Eye (tissue), 1 donor: ENCODE measurements at places on chromosomes 16 and 17.

- no peak for DNase-seq
These were observed 782 bp downstream of the POLR2A start for GRCh38 chr17:7484919-7485377.

- no peak for DNase-seq
These were observed 2.5 kb upstream of the TMUB2 start for GRCh38 chr17:44184212-44184810.

DNA sequence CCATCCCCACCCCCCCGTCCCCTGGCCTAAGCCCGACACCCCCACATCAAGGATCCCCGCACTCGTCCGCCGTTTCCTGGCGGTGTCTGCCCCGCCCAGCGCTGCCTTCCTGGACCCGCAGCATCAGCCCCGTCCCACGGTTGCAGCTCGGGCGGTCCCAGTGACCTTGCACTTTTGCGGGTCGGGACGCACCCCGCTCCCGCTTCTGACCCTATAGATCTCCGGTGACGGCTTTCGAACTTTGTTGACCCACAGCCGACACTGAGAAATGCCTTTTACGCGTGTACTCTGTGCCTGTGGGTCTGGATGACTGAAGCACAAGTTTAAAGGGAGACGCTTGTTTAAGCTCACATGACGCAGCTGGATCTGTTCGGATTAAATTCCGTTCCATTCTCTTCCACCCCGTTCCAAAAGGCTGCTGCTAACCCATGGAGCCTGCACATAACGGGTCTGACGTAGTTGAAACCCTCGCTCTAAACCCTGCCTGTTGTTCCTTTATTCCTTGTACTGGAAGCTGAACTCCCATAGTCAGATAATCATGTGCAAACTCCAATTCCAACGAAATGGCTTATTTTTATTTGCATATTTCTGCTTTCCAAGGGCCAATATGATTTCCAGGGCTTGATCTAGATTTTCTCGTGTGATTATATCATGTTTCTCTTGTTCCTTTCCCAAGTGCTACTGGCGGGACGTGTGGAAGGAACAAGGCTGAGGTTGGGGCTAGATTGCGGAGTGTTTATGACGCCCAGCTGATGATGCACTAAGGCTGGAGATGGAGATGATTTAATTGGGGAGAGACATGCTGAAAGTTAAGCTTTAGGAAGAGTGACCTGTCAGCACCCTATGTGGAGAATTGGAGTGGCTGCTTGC lies 834 bp downstream of the FLYWCH1 start:
- peak; percentile 80 for DNase-seq

GRCh38 chr16:10514369-10515055 lies 65.9 kb downstream of the EMP2 start:
- DNase-seq, result peak; percentile 77

DNA sequence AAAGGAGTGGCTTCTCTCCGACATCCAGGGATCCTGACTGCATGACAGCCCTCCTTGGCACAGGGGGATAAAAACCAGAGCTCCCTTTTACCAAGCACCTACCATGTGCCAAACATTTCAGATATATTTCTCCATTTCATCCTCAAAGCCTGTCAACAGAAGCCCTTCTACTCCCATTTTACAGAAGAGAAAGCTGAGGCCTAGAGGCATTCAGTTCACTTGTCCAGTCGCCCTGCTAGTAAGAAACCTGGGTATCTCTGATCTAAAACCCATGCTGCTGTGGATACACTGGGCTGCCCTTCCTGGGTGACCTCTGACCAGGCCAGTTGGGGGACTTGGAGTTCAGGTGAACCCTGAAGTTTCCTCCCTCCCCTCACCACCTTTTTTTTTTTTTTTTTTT lies 5.9 kb upstream of the FDXR start:
- no peak for DNase-seq
